ENCODE measurements at places on chromosomes 6 and 20. TPM values are rescaled to one million over a fixed set of nuclear protein-coding genes. Genes with fewer than 3 reads are reported as not detected.

Gene PHACTR1
- not detected for total RNA-seq

Gene ZNF217
- total RNA-seq = 33.8 TPM

Gene PRKN
- 0.22 TPM for total RNA-seq

Gene NKX2-2
- not detected for total RNA-seq

Gene TNFRSF6B
- 0.39 TPM for total RNA-seq

Gene TSHZ2
- total RNA-seq = not detected

Gene EZR
- total RNA-seq = 638 TPM

Gene BEND6
- total RNA-seq = 12.6 TPM

Gene ME1
- total RNA-seq = 9.0 TPM

Gene ADAM33
- total RNA-seq = 3.1 TPM

Gene C6orf163
- 0.76 TPM for total RNA-seq

Gene CST2
- total RNA-seq = not detected

Gene TRIM39
- total RNA-seq = 18.0 TPM

Gene LST1
- not detected for total RNA-seq

Gene SLC22A3
- 2.7 TPM for total RNA-seq

Gene ASIP
- total RNA-seq = not detected

Gene IRF4
- 0.11 TPM for total RNA-seq

Gene ROS1
- total RNA-seq = not detected

Gene MLN
- not detected for total RNA-seq

Gene ERVFRD-1
- total RNA-seq = under 0.01 TPM

Gene DDO
- not detected for total RNA-seq

Data from placental epithelial cell (primary cell).